Cardiac septum (tissue), 1 donor: ENCODE measurements at places on chromosomes 4 and X. TPM values are rescaled to one million over a fixed set of nuclear protein-coding genes. Genes with fewer than 3 reads are reported as not detected.

Gene SLC2A9
- total RNA-seq: 5.5 TPM

DNA sequence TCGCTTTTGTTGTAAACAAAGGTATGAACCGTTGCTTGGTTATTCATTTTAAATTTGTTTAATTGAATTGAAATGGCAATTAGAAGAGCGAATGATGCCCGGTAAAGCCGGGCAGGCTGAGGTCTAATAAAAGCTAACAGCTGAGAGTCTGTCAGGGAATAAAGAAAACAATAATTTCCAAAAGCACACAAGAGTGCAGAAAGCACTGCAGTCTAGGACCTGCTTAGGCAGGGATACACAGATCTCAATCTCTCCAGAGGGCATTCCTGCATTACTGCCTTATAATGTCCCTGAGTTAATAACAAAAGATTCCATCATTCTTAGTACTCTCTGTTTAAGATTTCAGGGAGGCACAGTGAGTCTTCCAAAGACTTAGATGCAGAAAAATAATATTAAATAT lies 27.6 kb upstream of the EMCN start:
- no peak for DNase-seq

- no peak for DNase-seq
Observed at GRCh38 chrX:123464709-123465108, 268.1 kb downstream of the THOC2 start.

- no peak for DNase-seq
Observed at GRCh38 chr4:102449751-102450352, 51.3 kb upstream of the NFKB1 start.

GRCh38 chrX:139563251-139563650 lies 32.7 kb downstream of the F9 start:
- DNase-seq: no peak

GRCh38 chr4:61824454-61824853 lies 624.3 kb downstream of the ADGRL3 start:
- no peak for DNase-seq

- no peak for DNase-seq
Observed at GRCh38 chrX:9280831-9281230, 184.0 kb upstream of the TBL1X start.

DNA sequence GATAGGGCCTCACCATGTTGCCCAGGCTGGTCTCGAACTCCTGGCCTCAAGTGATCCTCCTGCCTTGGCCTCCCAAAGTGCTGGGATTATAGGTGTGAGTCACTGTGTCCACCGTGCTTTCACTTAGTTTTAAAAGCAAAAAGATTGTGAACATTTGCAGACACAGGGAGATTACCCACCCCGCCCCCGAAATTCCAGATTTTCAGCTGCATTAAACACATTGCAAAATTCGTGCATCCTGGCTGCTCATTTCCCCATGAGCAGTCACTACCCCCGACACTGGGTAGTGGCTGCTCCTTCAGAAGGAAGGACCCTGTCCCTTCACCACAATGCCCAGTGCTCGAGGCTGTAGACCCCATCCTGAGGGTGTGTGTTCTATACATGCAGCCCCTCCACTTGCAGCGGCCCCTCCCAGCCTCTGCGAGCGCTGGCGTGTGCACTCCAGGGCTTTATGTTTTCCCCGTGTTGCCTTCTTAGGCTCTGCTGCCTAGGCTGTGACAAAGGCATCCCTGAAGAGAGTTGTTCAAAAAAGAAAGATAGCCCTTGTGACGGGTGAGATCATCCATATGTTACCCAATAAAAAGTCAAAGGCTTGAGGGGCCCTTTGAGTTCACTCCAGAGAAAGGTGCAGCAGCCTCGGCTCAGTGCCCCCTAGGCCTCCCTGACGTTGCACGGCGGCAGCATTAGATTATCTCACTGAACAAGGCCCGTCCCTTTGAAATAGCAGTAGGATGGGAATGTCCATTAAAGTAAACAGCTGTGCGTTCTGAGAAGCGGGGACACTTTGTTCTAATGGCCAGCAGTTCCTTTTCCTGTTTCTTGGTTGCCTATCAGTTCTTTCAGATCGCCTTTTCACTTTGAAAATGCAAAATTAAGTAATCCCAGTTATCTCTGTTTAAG lies 71.6 kb downstream of the SHROOM2 start:
- DNase-seq: no peak
